ENCODE measurements at places on chromosomes 13 and 19.

DNA sequence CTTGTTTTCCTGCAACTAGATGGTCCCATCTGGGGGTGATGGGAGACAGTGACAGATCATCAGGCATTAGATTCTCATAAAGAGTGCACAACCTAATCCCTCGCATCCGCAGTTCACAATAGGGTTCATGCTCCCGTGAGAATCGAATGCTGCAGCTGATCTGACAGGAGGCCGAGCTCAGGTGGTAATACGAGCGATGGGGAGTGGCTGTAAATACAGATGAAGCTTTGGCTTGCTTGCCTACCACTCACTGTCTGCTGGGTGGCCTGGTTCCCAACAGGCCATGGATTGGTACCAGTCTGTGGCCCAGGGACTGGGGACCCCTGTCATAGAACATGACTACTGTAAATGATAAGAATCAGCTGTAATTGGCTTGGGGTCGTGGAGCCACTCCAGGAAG, 28.0 kb downstream of the WDR88 start:
- no peak for DNase-seq

DNA sequence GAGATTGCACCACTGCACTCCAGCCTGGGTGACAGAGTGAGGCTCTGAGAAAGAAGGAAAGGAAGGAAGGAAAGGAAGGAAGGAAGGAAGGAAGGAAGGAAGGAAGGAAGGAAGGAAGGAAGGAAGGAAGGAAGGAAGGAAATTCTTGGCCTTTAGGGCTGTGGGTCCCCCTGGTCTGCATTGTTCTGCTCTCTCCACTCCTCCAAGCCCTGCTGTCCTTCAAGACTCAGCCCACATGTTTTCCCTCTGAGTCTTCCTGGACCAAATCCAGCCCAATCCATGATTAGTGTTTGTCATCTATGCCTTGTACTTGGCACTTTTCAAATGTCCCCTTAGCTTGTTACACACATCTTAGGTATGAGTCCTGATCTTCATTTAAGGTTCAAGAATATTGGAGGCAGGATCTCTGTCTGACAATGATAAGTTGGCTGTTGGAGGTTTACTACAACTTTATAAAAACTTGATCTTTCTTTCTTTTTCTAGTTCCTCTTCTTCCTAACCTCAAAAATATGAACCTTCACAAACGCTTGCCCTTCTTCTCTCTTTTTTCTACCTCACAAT, 48.8 kb upstream of the INTS6 start:
- DNase-seq, result no peak

DNA sequence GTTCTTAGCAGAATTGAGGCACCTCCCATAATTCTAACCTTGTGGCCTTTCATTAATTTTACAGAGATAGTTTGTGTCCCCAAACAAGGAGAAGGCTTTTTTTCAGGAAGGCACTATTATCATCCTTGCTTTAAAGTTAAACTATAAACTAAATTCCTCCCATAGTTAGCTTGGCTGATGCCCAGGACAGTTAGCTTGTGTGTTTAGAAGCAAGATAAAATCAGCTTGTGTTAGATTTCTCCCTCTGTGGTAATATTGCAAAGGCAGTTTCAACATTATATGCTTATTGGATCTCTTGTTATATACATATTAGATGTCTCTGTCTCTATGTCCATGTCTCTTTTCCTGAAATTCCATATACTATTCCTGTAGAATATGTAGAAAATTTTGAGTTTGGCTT, 342.7 kb downstream of the TBC1D4 start:
- DNase-seq, result no peak

DNA sequence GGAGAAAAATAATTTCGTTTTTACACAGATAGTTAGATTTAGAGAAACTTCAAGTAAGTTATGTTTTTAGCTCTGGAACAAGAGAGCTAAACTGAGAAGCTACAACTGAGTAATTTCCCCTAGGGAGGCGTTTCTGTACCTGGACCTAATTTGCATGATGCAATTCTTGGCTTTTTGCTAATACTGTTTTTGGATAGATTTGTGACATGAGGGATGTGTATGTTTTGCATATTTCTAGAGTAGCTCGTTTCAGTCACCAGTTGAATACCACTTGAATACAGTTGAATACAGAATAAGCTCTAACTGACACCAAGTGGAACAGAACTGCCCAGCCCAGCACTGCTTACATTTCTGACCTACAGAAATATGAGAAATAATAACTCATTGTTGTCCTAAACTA, 1227.9 kb upstream of the SPRY2 start:
- DNase-seq, result no peak

- DNase-seq, result no peak
These were observed 11.3 kb downstream of the SH3GL1 start for GRCh38 chr19:4389064-4389375.

DNA sequence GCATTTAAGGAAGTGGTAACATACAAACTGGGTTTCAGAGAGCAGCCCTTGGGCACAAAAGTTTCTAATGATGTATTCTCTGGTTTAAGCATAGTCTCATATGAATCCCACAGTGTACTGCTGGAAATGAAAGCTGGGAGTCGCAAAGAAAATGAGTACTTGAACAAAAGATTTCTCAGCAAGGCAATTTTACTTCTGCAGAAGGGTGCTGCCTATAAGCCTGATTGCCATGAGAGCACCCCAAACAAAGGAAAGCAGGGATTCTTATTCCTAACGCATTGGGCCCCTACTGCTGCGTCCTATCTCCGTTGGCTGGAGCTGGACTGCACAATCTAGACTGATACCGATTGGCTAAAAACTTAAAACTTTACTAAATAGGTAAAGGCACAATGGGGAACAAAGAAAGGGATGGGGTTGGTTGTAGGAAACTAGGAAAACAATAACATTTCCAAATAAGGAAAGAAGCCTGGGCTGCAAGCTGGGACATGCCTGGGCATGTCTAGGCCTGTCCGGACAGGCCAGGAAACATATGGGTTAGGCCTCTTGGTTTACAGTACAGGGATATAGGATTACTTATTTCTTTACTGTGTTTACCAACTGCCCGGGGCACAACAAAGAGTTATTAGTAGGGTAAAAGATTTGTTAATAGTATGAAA, 27.4 kb upstream of the VN1R4 start:
- DNase-seq, result no peak

DNA sequence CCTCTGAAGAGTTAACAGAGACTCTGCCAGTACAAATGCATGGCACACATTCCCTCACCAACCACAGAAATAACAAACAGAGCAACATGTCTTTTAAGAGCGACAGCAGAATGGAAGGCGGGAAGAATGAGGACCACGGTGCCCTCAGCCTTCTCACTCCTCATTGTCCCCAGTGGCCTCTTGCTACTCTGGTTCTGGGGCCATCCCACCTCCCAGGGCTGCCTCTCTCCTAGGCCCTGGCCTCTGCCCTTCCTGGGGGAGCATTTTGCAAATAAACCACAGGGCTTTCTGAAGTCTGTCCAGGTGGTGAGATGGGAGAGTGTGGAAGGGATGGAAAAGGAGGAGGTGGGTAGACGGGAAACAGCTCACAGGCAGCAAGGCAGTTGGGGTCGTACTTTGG, 28.3 kb downstream of the CYP2B6 start:
- DNase-seq, result no peak

- DNase-seq, result no peak
These were observed 1383.8 kb upstream of the SLC10A2 start for GRCh38 chr13:104450006-104450405.

DNA sequence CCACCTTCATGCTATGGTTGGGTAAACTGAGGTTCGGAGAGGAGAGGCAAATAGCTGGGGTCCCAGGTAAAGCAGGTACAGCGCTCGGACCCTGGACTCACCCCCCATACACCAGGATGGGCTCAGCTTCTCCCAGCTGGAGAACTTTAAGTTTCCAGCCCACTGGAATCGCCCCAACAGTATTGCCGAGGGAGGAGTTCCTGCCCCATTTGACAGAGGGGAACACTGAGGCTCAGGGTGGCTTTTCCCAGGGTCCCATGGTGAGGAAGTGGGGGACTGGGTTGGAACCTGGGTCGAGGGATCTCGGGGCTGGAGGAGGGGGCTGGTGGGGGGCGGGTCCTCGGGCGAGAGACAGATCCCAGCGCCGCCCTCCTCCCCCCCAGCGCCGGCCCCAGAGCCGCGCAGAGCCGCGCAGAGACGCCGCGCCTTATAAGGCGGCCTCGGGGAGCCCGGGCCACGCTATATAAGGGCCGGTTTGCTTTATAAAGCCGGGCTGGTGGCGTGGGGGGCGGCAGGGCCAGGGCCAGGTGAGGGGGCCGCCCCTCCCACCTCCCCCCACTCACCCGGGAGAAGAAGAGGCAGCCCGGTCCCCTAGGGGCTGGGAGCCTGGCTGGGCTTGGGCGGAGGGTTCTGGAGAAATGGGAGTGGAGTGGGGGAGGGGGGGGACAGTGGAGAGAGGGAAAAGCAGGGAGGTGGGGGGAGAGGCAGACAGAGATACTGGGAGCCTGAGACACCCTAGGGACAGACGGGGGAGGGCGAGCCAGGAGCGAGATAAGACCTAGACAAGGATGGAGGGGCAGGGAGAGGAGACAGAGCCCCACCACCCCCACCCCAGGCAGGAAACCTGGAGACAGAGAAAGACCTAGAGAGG, 1.1 kb downstream of the CNN1 start:
- DNase-seq, result no peak

GRCh38 chr19:8608941-8609278, 1.6 kb downstream of the ADAMTS10 start:
- no peak for DNase-seq

GRCh38 chr13:58059624-58060023, 428.1 kb downstream of the PCDH17 start:
- no peak for DNase-seq

DNA sequence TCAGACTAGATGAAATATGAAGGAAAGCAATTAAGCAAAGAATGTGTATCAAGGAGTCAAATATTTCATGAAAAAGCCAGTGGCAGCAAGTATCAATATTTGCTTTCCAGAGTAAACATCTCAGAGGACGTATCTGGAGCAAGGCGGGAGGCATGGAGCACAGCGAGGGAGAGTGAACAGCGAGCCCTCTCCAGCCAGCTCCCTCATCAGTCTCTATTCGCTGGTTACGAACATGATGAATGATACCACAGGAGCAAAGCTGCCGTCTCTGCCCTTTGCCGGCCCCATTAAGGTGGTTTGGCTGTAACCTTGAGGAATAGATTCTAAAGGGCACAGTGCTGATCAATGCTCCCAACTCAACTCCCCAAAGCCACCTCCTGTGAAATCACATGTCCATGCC, 95.8 kb downstream of the CCNA1 start:
- no peak for DNase-seq

DNA sequence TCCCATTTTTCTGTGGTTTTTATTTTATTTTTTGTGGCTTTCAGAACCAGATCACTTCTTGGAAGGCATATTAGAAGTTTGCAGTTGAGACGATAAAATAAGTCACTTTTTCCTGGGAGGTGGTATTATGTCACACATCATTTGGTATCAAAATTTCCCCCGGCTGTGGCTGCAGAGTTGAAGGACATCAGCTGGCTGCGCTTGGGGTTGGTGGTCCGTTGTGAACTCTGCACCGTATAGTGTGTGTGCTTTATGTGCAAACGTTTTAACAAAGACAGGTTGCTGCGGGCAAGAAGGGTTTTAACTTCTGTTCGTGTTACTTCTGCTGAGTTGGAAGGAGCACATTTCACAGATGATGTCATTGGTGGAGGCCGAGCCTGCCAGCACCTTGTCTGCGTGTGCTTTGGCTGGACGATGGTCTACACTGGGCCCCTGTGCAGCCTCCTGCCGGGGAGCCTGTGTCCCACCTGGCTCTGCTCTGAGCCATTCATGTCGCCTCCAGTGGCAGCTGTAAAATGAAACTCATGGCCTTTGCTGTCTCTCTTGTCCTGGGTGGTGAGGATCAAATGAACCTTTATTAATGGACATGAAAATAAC, 9.6 kb downstream of the ATP11A start:
- no peak for DNase-seq

- no peak for DNase-seq
These were observed 61.9 kb upstream of the DOCK9 start for GRCh38 chr13:99039718-99040280.

GRCh38 chr13:93254775-93255174, 28.2 kb downstream of the GPC6 start:
- DNase-seq, result no peak

- no peak for DNase-seq
These were observed 113.9 kb upstream of the UBL3 start for GRCh38 chr13:29964181-29964845.

DNA sequence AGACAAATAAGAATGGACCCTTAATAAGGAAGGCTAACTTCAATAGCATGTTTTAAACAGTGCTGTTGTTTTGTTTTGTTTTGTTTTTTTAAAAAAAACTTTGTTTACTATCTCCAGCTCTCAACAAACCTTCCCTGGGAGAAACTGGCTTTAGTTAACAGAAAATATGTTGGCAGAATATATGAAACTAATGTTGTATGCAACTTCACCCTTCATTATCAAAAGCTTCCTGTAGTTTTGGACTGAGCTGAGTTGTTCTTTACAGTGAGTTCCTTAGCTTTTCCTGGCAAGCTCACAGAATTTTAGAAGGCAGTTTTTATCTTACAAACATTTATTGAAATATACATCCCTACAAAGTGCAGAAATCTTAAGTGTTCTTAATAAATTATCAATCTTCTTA, 2480.7 kb upstream of the PCDH20 start:
- no peak for DNase-seq

DNA sequence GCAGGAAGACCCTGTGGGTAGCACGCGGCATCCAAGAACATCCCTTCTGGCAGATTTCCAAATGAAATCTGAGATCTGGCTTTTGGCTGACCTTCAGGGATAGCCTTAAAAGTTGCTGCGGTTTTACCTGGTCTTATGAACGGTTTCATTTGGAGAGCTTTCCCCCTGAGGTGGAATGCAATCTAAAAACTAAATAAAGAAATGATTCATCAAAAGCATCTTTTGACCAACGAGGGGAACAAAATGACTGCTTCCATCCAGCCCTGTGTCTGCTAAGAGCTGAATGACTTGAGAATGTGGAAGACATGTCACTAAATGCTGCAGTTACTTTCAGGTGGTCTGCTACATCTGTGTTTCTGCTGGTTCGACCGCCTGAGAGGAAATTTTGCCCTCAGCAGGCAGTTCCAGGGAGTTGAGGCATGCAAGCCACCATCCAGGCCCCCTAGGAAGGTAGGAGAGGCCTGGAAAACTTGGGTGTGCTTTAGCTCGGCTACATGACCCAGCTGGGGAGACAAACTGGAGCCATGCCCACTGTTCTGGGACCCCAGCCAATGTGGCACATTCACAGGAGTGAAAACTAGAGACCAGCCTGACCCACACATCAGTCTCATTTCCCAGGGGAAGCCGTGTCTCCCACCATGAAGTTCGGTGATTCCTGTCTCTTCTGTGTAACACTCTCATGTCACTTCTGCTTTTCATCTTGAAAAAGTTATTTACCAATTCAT, 175.1 kb upstream of the KL start:
- DNase-seq, result no peak

All from midbrain (tissue), 1 donor.